ENCODE measurements at places on chromosomes 11 and 22. TPM values are rescaled to one million over a fixed set of nuclear protein-coding genes. Genes with fewer than 3 reads are reported as not detected.

Gene ANO1
- 0.09 TPM for total RNA-seq

Gene C11orf65
- total RNA-seq, result 1.6 TPM

Gene CPSF7
- total RNA-seq, result 9.1 TPM

Gene GLYATL2
- total RNA-seq, result 0.77 TPM

Gene C11orf97
- not detected for total RNA-seq

Gene LINC01488
- total RNA-seq, result not detected

Gene TMEM86A
- total RNA-seq, result 0.60 TPM

Gene APOA5
- total RNA-seq, result not detected

Gene OR5J2
- not detected for total RNA-seq

Gene TMEM191B
- total RNA-seq, result not detected

Gene FJX1
- total RNA-seq, result 4.6 TPM

Gene CCDC116
- 0.26 TPM for total RNA-seq

Gene MS4A6E
- not detected for total RNA-seq

Gene MED19
- 13.4 TPM for total RNA-seq

Gene SPON1
- total RNA-seq, result under 0.01 TPM

Gene NCAM1
- not detected for total RNA-seq

Gene FBLN1
- total RNA-seq, result 957 TPM

Gene POU2AF2
- not detected for total RNA-seq

Gene TIGD3
- total RNA-seq, result under 0.01 TPM

Gene OTUB1
- total RNA-seq, result 45.5 TPM

Gene DCDC1
- total RNA-seq, result 0.34 TPM

Gene MISFA
- 0.95 TPM for total RNA-seq

Gene VSIG10L2
- total RNA-seq, result 0.09 TPM

Gene WNT11
- not detected for total RNA-seq

Gene A4GALT
- 24.9 TPM for total RNA-seq

Gene SCGB1C1
- total RNA-seq, result not detected

Gene C1QTNF4
- total RNA-seq, result 0.16 TPM

Gene OR2AT4
- not detected for total RNA-seq

Gene NRXN2
- 1.0 TPM for total RNA-seq

Gene FIBP
- 186 TPM for total RNA-seq

Gene GLYAT
- total RNA-seq, result not detected

Gene PDGFD
- 0.86 TPM for total RNA-seq

Gene APOA4
- not detected for total RNA-seq

Gene STK33
- 1.4 TPM for total RNA-seq

Gene MYO7A
- total RNA-seq, result 0.09 TPM

Gene ACR
- total RNA-seq, result not detected

Gene MRGPRX4
- not detected for total RNA-seq

Gene DRD4
- total RNA-seq, result under 0.01 TPM

Measured in bronchial smooth muscle cell (primary cell).